HT1080 (cell line): ENCODE measurements at places on chromosomes 7 and 10.

GRCh38 chr7:98740643-98741042, 123.6 kb downstream of the NPTX2 start:
- DNase-seq = no peak

DNA sequence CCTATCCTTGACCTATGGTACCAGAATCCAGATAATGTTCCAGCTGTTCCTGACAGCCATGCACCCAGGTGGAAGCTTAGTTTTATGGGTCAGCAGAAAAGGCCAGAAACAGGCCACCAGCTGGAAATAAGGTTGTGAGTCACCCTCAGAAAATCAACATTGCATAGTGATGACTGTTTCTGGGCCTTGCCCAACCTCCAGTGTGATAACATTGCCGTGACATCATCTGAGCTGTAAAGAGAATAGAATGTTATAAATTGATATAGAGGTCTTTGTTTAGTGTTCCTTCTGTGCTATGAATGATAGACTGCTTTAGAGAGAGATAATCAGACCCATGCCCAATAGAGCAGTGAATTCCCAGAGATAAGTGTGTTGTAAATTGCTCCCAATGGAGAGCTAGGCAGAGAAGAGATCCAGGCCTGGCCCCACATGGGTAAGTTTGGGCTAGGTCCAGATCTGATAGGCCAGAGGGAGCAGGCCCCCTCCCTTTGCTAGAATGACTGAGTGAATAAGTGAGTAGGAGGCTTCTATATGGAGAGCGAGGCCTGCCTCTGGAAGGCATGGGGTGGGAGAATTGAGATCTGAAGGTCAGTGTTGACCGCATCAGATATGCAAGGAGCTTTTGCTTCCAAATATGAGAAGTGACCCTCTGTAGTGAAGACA, 14.2 kb upstream of the HPS1 start:
- DNase-seq = peak; percentile 92

DNA sequence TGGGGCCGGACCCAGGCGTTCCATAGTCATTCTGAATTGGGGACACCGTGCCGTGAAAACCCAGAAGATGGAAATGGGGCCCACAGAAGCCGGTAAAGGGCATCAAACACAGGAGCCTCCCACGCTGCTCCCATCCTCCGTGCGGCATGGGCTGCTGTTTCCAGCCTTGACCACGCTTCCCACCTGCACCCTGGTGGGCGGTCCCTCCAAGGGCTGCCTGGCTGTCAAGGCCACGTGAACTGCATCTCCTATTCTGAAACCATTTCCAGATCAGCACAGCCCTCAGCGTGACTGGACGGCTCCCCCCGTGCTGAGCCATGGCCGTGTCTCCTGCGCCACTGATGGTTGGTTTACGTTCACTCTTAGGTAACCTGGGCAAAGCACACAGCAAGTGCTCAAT, 14.1 kb downstream of the CFAP46 start:
- no peak for DNase-seq

DNA sequence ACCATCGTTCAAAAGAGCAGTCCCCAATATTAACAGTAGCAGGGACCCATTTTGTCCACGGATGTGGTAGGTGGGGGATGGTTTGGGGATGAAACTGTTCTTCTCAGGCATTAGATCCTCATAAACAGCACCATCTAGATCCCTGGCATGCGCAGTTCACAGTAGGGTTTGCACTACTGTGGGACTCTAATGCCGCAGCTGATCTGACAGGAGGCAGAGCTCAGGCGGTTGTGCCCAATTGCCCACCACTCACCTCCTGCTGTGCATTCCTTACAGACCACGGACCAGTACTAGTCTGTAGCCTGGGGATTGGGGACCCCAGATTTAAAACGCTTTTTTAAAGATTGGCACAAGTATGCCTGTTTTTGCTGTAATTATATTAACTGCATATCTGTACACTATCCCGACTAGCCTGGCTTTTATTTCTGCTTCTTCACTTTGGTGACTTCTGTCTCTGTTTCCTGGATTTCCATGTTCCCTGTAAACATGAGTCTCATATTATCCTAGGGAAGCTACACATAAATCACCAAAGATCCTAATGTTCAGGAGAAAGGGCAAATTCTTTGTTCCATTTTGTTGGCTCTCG, 163.3 kb upstream of the AKR1E2 start:
- DNase-seq = peak; percentile 82

- no peak for DNase-seq
Measured at GRCh38 chr10:120097766-120098165, 205.2 kb downstream of the SEC23IP start.

DNA sequence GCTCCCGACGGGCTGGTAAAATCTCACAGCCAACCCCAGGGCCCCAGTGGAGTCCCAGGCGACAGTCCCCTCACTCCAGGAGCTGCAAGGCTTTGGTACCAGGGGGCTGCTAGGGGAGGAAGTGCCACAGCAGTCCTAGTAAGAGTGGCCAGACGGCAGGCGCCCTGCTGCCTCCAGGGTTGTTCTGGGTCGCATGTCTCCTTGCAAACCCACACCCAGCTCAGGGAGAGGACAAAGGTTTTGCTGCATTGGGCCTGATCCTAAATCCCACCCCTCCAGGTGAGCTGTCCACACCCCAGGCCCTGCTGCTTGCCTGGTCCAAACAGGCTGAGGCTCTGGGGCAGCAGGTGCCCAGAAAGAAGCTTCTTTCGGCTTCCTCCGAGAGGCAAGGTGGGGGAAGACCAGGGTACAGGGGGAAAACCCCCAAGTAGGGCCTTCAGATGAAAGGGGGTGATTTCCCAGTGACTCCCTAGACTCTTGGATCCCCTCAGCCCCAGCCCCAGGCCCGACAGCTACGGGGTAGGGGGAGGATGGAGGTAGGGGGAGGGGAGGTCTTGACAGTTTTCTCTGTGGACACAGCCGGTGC, 4.2 kb upstream of the KCP start:
- no peak for DNase-seq

GRCh38 chr10:106931159-106931852, 233.2 kb downstream of the SORCS1 start:
- DNase-seq = no peak

DNA sequence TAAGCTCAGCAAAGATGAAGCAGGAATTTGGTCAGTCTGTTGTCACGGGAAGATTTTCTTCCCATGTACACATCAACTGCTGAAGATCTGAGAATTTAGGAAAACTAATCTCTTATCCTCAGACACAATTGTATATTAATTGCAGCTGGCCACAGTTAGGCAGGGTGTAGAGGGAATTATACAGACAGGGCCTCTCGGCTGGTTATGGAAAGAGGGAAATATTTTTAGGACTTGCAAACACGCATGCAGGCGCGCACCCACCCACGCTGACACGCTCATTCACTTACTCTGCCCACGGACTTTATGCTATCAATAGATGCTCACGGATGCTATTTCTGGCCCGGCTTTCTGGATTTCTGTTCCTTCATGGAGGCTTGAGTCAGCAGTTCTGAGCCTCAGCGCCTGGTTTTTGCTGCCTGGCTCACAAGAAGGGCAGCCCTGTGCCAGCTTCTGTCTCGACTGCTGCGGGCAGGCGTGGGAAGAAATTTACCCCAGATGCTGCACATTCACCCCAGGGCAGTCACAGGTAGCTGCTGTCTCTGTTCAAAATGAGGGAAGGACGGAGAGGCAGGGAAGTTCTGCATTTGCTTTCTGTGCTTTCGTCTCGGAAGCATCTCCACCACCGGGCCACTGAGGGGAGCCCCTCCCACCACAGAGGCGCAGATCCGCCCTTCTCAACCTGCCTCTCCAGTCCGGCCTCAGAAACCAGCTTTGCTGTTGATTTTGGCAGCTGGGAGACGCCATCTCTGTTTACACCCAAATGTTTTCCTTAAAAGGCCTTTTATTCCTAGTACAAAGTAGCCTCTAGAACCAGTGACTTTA, 116.3 kb upstream of the BTBD16 start:
- DNase-seq = no peak

DNA sequence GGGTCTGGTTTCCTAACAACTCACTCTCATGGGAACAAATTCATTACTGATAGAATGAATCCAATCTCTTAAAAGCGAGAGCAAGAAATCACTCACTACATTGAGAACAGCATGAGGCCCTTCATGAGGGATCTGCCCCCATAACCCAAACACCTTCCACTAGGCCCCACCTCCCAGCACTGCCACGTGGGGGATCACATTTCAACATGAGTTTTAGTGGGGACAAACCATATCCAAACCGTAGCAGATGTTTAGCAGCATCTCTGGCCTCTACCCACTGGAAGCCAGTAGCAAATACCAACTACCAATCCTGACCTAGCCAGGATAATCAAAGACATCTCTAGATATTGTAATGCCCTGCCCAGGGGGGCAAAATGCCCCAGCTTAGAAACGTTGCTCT, 243.9 kb downstream of the ARHGAP21 start:
- DNase-seq = no peak

DNA sequence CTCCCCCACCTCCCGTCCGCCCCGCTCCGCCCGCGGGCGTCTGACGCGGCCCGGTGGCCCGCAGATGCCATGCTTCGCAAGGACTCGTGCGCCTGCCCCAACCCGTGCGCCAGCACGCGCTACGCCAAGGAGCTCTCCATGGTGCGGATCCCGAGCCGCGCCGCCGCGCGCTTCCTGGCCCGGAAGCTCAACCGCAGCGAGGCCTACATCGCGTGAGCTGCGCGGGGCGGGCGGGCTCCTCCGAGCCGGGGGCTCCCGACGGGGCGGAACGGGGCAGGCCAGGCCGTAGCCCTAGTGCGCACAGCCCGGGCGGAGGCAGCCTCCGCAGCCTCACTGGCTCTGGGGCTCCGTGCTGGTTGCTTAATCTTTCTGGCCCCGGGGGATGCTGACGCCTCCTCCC, 2.8 kb downstream of the ASIC3 start:
- DNase-seq = no peak

DNA sequence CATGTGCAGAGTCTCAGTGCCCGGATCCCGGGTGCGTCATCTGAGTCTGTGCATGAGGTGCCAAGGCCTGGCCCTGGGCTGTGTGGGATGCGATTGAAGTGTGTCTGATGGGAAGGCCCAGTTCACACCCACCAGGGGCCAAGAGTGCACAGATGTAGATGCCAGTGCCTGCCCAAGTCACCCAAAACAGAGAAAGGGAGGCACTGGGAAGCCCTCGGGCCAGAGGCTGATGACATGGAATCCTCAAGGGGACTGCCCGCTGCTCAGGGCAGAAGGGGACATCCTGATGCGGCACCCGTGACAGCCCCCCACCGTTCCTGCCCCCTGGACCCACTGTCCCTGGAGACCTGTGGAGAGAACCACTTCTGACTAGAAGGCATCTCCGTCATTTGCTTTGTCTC, 72.2 kb upstream of the ZNF479 start:
- no peak for DNase-seq

DNA sequence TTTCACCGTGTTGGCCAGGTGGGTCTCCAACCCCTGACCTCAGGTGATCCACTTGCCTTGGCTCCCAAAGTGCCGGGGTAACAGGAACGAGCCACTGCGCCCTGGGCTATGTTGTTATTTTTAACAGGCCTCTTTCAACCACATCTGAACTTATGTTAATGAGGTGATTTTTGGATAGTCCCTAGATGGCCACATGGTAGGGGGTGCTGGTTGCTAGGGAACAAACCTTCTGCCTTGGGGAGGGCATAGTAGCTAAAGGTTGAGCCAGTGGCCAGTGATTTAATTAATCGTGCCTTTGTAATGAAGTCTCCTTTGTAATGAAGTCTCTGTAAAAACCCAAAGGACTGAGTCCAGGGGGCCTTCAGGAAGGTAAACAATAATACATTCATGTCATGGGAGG, 9.1 kb downstream of the COMTD1 start:
- DNase-seq = no peak

GRCh38 chr7:45920502-45921380, at the start of gene IGFBP3:
Gene IGFBP3 (minus strand): TSS chr7:45921272. CDS start chr7:45921140, 132 bp downstream.
- DNase-seq = no peak

DNA sequence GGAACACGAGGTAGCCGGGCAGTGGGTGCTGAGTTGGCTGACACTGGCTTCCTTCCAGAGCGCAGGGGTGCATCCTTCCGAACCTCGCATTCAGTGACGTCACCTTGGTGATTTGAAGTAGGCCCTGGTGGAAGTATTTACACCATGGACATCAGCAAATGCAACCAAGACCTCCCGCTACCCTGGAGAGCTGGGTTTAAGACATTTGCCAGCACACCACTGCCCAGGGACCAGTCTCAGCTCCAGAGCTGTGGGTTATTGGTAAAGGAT, 106.4 kb upstream of the GPR26 start:
- no peak for DNase-seq

GRCh38 chr7:51356849-51357516, 40.4 kb upstream of the COBL start:
- no peak for DNase-seq

GRCh38 chr7:89265631-89266030, 470.1 kb upstream of the TEX47 start:
- no peak for DNase-seq

- no peak for DNase-seq
Measured at GRCh38 chr7:135811506-135811905, 62.9 kb upstream of the FAM180A start.

- no peak for DNase-seq
Measured at GRCh38 chr7:106914018-106914607, 49.0 kb downstream of the PIK3CG start.

- DNase-seq = peak; percentile 14
Measured at GRCh38 chr10:115001506-115002381, 63.7 kb downstream of the TRUB1 start.

- peak; percentile 15 for DNase-seq
Measured at GRCh38 chr10:17064435-17064834, 65.2 kb downstream of the CUBN start.

GRCh38 chr10:34651416-34652195, 163.5 kb downstream of the PARD3 start:
- no peak for DNase-seq

GRCh38 chr7:83337050-83337449, 174.4 kb upstream of the PCLO start:
- DNase-seq = no peak

- no peak for DNase-seq
Measured at GRCh38 chr7:54814401-54814800, 55.4 kb upstream of the SEC61G start.
